ENCODE measurements at places on chromosomes 2 and 18.

DNA sequence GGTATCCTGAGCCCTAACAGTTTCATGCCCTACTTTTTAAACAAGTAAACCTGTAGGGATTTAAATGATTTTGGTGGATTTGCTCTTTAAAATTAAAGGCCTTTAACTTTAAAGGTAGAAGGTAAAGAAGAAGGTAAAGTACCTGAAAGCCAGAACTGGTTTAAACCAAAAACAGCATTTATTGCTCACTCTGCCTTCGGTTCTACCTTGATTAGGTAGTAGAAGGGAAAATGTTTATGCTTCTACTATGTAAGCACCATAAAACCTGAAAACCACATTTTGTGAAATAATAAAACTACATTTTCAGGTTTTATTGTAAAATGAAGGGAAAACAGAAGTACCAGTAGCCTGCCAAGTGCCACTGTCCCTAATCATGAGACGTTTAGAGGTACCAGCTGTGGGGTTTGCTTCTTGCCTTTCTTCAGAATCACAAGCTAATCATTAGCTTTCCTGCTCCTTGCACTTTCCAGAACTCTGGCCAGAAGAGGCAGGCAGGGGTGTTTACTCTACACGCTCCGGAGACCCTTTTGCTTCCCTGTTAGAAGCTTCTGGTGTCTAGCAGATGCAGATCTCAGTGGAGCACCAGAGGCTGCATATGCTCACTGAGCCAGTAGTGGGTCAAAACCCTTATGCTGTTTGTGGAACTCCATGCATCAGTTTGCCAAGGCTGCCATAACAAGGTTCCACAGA lies 33.3 kb downstream of the RPIA start:
- DNase-seq = no peak

- no peak for DNase-seq
Measured at GRCh38 chr2:154924531-154924930, 226.0 kb downstream of the KCNJ3 start.

DNA sequence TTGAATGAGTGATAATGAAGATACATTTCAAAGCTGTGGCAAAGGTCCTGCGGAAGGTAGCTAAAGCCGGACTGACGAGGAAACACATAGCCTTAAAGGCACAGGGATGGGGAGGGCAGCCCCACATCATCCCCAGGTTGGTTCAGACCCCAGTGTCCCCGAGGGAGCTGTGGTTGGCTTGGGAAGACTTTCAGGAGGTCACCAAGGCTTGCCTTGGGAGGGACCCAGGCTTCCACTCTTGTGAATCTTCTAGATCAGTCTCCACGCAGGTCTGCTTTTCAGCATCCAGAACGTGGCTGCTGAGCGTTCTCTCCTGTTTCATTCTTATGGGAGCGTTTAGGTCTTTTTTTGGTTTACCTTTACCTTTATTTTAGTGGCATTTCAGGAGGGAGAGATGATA lies 16.8 kb downstream of the KIF1A start:
- no peak for DNase-seq

GRCh38 chr18:11246495-11247300 lies 97.3 kb upstream of the PIEZO2 start:
- no peak for DNase-seq

- DNase-seq = no peak
Measured at GRCh38 chr2:232296776-232297525, 81.6 kb upstream of the ALPP start.

DNA sequence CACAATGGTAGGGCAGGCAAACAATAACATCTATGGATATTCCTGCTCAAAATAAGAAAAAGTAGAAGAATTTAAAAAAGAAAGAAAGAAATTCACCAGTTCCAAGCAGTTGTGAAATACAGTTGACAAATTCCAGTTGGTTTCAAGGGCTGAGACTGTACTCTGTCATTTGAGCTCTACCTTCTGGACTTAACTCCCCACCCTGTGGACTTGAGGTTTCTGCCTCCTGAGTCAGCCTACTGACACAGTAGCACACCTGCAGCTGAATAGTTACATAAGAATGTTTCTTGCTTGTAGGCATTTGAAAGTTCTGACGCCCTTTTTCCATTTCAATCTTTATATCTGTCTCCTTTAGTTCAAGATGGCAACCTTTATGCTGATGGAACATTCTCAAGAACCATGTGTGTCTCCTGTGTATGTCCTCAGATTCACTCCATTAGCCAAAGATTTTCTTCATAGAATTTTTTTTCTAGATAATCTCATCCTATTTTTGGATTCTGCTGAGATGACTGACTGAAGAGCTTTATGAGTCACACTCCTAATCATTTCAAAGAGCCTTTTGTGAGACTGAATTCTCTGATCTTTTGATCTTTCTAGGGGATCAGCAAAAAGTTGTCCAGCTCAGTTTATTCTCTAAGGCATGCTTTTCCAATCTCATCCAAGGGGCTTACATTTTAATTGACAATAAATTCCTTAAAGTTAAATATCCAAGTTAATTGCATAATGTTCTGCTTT lies 19.1 kb downstream of the NETO1 start:
- DNase-seq = no peak

- DNase-seq = peak; percentile 41
Measured at GRCh38 chr2:240989451-240990265, 8.8 kb upstream of the SNED1 start.
